HS-27A (cell line): ENCODE measurements at places on chromosomes 1 and 21.

GRCh38 chr1:233016798-233017197 is 66.4 kb downstream of the NTPCR start:
- DNase-seq: no peak

DNA sequence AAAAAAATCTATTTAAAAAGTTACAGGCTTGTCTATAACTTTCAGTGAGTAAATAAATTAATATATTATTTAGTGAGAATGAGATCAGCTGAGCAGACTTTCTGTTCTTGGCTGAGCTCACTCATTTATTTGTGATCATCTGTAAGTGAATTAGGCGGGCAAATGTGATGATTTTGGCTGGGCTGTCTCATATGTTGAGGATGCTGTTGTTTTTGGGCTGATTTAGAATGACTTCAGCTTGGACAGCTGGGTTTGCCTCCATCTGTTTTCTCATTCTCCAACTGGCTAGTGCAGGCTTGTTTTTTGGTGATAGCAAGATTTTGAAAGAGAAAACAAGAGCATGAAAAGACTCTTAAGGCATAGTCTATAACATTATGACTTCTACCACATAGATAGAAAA is 475.8 kb upstream of the OLFM3 start:
- no peak for DNase-seq

DNA sequence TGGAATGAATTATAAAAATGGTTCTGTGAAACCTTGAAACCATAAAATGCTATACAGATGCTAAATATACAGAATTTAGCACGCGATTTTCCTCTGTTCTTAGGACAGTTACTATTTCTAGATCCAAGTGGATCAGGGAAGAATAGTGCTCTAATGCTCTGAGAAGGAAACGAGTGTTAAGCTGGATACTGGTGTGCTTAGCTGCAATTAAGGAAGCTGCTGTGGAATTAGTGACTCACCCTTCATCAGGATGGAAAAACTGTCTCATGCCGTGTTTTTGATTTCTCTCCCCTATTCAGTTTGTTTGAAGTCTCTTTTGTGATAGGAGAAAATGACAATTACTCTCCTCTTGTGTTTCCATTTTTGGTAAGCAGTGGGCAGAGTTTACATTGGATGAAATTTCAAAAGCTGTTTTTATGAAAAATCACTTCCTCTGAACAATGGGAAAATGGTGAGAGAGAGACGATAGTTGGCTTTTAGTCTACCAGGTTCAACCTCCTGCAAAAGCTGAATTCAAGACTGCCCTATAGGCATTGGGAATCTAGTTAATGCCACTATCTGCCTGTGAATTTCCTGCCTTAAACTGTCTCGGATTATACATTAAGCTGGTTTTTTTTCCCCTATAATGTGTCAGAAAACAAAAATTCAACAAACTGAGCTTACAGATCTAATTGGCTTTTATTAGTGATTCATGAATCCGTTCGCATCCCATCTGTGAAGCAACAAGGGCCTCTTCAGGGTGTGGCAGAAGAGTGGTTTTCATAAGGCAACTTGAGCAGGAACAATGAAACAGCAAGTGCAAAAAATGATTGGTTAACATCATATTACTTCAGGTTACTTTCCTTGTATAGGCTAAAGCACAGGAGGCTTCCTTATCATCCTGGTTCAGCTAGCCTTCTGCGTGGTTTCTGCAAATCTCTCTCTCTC is 179.8 kb downstream of the ST6GALNAC3 start:
- DNase-seq: no peak

DNA sequence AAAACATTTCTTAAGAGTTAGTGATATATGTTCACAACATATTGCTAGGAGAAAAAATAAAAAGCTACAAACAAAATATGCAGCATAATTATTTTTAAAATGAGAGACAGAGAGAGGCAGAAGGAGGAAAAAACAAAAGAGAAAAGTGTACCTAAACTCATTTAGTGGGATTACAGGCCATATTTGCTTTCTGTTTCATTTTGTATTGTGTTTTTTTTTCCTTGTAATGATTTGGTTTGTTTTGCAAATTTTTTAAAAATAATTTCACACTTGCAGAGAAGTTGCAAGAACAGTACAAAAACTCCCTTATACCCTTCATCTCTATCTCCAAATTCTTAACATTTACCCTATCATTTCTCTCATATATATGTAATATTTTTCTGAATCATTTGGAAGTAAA is 65.0 kb downstream of the LBR start:
- no peak for DNase-seq

DNA sequence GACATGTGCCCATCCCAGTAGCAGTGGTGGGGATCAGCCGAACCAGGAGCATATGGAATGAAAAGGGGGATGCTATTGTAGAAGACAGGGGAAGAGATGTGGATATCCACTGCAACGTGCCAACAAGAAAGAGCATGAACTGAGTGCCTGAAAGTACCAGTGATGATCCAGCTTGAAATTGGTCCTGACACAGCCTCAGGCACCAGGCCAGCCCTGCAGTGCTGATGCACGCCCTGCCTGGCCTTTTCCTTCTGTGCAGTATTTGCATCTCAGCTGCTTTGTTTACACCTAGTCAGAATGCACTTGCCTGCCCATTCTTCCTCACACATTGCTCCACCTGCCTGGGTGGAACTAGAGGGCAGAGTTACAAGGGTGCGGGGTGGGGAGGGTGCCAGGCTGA is 50.3 kb upstream of the ARTN start:
- no peak for DNase-seq

- DNase-seq: no peak
These were observed 17.5 kb downstream of the KPNA6 start for GRCh38 chr1:32125313-32125712.
